ENCODE measurements at places on chromosomes 5 and 9.

DNA sequence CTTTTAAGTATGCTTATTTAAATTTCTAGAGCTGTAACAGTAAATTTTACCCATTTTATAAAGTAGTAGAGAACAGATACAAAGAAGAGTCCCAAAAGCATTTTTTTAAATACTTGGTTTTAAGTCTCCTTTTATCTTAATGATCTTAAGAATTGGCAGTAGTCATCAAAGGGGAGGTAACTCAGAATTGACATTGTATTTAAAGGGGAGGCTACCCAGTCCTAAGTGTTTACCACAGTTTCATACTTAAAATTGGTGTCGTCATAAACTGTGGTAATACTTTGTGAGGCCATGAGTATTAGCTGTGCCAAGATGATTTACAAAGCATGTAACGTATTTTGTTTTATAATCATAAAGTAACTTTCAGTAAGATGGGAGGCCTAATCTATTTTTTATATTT is 14.8 kb downstream of the SLC25A46 start:
- DNase-seq = no peak

DNA sequence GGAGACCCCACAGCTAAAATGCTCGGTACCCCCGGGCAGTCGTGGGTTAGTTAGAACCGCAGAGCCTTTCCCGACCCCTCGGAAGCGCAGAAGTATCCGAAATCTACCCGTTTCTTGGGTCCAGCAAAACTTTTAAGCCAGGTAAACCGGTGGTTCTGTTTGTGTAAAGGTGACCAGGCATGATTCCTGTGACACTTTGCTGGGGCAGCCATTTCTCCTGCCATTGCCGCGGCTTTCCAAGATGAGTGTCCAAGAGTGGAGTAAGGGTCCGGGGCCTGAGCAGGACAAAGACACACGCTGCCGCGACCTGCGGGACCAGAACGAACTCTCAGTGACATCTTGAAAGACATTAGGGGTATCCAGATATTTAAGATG is 655 bp downstream of the MARVELD2 start:
- DNase-seq = no peak

DNA sequence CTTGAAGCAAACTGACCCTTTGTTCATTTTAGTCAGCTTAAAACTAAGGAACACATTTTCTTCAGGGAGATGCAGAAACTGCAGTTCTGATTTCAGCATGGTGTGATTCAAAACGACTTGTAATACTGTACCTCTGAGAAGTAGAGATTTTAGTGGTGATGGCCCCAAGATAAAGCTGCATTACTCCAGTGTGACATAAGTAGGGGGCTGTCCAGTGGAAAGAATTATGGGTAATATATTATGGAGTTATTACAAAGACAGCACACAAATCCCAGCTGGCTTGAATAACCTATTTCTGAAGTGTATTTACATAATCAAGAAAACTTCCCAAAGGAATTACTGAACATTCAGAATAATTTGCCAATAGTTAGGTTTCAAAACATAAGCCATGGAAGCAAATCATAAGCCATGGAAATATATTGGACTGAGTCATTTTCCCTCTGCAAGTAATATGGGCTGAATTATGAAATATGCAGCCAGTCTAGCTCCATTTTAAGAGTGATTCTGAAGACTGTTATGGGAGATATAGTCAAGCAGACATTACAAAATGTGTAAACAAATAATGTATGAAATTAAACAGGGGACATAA is 133.7 kb upstream of the FBXL17 start:
- no peak for DNase-seq

DNA sequence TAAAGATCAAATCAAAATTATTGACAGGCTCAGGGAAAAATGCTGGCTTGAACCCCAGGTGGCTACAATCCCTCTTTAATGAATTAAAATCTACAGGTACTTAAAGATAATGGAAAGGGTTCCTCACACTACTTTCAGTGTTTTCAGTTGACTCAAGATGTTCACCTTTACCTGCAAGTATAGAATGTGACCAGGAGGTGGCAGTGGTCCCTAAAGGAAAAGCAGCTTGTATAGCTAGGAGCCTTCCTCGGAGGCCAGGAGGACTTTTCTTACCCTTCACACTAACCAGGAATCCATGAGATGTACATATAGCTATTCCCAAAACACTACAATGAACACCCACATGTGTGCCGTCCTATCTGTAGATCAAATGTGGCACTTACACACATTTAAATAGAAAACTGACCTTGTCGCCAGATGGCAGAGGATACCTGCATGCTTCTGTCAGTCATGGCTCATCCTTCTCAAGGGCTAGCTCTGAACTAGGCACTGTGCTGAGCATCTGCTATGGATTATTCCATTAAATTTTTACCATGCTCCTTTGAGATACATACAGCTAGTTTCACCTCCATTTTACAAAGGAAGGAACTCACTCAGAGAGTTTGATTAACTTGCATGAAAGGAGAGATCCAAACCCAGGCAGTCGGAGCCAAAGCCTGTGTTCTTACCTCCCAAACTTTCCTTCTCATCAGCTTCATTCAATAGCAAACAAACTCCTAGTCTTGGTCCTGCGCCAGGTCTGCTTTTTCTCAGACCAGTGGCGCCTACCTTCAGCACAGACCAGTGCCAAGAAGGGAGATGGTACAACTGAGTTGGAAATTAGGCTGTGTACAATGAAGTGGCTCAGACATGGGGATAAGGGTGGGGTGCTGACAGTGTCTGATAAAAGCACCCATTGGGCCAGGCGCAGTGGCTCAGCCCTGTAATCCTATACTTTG is 24.5 kb downstream of the C9orf152 start:
- peak; percentile 7 for DNase-seq

GRCh38 chr5:103177543-103177942 is 57.4 kb downstream of the PPIP5K2 start:
- no peak for DNase-seq

- peak; percentile 26 for DNase-seq
Observed at GRCh38 chr9:132769906-132770769, 99.9 kb downstream of the GTF3C4 start.

- DNase-seq = no peak
Observed at GRCh38 chr9:98218562-98219363, 26.3 kb upstream of the CORO2A start.

GRCh38 chr9:33809506-33809905 is 7.5 kb upstream of the UBE2R2 start:
- no peak for DNase-seq

- no peak for DNase-seq
Observed at GRCh38 chr5:11918463-11919045, 14.3 kb upstream of the CTNND2 start.

- no peak for DNase-seq
Observed at GRCh38 chr5:158435161-158435616, 576.2 kb upstream of the CLINT1 start.

- no peak for DNase-seq
Observed at GRCh38 chr9:121885345-121885901, 207.7 kb downstream of the TTLL11 start.

GRCh38 chr5:170333161-170333910 is 35.8 kb upstream of the LCP2 start:
- no peak for DNase-seq

- no peak for DNase-seq
Observed at GRCh38 chr9:79023134-79023580, 548.6 kb upstream of the TLE4 start.

DNA sequence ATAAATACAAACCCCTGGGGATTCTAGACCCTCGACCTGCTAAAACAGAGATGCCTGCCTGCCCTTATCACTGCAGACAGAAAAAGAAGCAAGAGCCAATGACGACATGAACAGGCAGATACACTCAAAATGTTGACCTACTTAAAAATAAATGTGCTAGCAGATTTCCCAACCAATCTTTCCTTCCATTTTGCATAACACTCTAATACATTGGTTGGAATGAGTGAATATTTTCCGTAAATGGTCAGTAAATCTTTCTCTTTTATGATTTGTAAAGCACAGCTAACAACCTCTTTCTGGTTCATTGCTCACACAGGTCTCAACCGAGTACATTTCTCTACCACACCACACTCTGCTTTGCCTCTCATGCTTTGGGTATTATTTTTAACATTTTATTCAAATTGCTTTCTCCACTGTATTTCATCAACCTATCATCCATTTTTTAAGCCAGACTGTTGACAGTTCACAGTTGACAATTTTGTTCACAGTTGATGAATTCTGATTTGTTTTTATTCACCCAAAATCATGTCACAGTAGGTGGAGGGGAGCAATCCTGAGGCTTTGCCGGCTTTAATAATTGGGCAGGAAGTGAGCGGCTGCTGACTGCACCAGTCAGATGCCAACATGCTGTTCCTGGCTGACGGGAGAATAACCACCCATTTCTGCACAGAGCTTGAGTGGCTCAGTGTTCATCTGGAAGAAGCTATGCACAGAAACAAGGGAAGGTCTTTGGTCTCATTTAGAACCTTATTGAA is 426.6 kb downstream of the SPOCK1 start:
- DNase-seq = no peak

- no peak for DNase-seq
Observed at GRCh38 chr5:24385070-24385469, 259.7 kb downstream of the CDH10 start.

- DNase-seq = no peak
Observed at GRCh38 chr9:33117306-33117705, 40.8 kb upstream of the SMU1 start.

GRCh38 chr5:647727-648126 is 35.6 kb downstream of the CEP72 start:
- no peak for DNase-seq

DNA sequence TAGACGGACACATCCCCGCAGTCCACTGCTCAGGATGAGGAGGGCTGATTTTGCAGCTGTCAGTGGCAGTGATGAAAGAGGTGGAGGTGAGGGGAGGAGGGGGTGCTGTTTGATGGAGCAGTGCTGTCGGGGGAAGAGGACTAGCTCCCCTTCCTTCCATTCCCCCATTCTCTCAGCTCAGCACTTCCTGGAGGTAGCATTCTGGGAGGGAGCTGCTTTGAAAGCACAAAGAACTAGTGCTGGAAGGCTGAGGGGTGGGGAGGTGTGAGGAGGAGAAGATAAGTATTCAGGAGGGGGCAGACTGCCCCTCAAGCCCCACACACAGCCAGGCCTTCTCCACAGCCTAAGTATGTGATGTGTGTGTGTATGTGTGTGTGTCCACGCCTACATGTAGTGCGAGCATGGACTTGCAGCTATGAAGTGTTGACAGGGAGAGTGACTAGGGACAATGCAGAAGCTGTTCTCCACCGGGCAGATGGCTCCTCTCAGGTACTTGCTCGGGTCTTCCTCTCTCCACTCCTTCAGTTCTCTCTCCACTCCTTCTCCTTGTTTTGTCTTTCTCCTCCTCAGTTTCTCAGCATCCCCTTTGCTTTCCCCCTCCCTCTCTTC is 65.5 kb upstream of the HSPA9 start:
- DNase-seq = no peak

GRCh38 chr5:95081500-95081960 is 203.4 kb downstream of the MCTP1 start:
- no peak for DNase-seq

- no peak for DNase-seq
Observed at GRCh38 chr5:133049726-133050048, 2.1 kb upstream of the HSPA4 start.

DNA sequence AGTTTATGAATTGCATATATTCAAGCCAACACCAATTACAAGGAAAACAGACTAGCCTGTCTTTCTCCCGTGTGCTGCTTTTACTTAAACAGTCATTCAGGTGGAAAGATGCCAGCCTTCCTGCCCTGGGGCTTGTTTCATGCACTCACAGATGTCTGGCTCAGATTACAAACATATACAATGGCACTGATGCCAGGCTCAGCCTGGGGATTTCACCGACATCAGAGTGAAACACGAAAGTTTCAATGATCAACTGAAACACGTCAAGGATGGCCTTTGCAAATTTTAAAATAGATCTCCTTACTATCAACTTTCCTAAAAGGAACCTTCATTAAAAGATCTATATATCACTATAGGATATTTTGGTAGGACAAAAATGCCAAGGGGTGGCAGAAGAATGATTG is 1576.5 kb downstream of the EFNA5 start:
- DNase-seq = no peak

DNA sequence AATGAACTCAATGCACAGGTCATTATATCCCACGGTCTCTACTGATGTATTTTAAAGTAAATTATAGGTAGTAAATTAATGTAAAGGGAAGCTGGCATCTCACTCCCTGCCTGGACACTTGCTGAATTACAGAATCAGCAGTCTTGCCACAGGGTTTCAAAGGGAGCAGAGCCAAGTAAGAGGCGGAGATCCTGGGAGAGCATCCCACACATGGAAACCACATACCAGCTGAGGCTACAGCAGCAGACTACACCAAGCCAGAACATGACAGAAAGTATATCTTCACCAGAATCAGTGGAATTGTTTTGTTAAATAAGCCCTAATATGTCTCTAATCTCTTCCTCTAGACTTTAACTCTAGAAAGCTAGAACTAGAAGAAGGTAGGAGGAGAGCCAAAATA is 1689.2 kb upstream of the WWC1 start:
- DNase-seq = no peak

GRCh38 chr5:53820802-53821171 is 260.3 kb downstream of the NDUFS4 start:
- no peak for DNase-seq

DNA sequence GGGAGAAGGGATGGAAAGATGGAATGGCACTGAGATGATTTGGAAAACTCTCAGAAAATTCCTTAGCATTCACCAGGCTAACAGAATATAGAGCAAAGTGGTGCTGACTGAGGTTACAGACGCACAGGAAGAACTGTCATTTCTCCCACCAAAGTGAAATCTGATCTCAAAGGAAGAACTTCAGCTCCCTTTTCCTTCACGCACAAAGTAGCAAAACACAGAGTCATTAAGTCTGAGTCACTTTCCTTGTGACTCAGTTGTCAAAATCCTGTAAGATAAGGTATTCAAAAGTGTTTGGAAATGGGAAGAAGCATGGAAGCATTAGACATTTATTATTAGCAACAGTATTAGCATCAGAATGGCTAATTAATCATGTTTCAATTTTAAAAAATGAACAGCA is 11.7 kb downstream of the MPDZ start:
- no peak for DNase-seq

- no peak for DNase-seq
Observed at GRCh38 chr5:171355302-171355724, 32.3 kb upstream of the NPM1 start.

- DNase-seq = peak; percentile 26
Observed at GRCh38 chr9:84397151-84397728, 56.7 kb upstream of the SLC28A3 start.

DNA sequence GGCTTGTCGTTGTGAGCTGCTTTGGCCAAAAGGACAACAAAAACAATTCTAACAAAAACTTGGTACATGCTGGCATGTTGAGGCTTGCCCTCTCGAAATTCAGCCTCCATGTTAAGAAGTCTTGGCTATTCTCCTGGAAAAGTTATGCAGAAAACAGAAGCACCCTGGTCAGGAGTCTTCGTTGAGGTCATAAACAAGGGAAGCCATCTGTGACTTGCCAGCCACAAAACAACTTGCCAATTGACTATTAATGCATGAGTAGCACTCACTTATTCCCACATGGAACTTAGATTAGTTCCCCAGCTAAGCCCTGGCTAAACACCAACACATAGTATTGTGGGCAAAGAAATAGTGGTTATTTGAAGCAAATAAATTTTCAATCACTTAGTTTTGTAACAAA is 521.0 kb upstream of the CHD1 start:
- no peak for DNase-seq

GRCh38 chr5:96006291-96006690 is 44.6 kb upstream of the ELL2 start:
- no peak for DNase-seq

- DNase-seq = no peak
Observed at GRCh38 chr5:24646915-24647314, 2.1 kb upstream of the CDH10 start.

GRCh38 chr5:122421374-122422079 is 109.5 kb downstream of the SNCAIP start:
- DNase-seq = no peak

- DNase-seq = no peak
Observed at GRCh38 chr5:35316611-35317274, 86.5 kb upstream of the PRLR start.

- DNase-seq = no peak
Observed at GRCh38 chr5:154505567-154505966, 27.5 kb upstream of the HAND1 start.

Measured in stimulated activated CD8-positive, alpha-beta memory T cell treated with anti-CD3 and anti-CD28 coated beads, Interleukin-7, amount 100 ng/mL, for 24 hours (primary cell).